ENCODE measurements at places on chromosomes 7 and 10.

- no peak for DNase-seq
Observed at GRCh38 chr10:86708068-86708782, 39.9 kb downstream of the LDB3 start.

DNA sequence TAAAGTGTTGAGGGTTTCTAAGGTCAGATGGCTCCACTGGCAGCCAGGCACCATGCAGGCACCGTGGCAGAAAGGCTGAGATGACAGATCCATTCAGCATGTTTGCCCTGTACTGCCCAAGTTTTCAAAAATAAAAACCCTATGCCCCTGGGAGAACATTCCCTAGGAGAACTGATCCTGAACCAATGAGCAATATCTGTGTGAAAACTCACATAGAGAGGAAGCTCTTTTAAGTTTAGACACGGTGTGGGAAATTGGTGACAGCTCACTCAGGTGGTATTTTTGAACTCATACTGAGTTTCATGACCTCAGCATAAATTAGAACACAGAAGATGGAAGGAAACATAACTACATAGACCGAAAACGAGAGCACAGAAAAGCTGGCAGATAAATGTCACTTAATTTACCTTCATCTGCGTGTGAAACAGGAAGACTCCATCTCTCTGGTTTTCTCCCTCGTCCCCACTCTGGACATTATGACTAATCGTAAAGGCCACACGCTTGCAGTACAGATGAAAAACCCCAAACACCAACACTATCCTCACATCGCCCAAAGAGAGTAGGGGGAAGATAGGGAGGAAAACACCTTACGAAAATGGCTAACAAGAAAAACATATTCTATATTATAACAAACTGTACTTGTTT, 127.8 kb downstream of the ICA1 start:
- DNase-seq = no peak

GRCh38 chr7:155461631-155462030, 3.7 kb downstream of the EN2 start:
- no peak for DNase-seq

GRCh38 chr7:50342616-50343114, 38.1 kb downstream of the IKZF1 start:
- DNase-seq = no peak

GRCh38 chr10:106716381-106716780, 448.1 kb downstream of the SORCS1 start:
- DNase-seq = no peak

- DNase-seq = peak; percentile 35
Observed at GRCh38 chr10:130301021-130301892, 165.1 kb downstream of the GLRX3 start.

- peak; percentile 40 for DNase-seq
Observed at GRCh38 chr7:153943457-153943856, 108.7 kb upstream of the DPP6 start.

- no peak for DNase-seq
Observed at GRCh38 chr7:101950450-101951119, 133.2 kb downstream of the CUX1 start.

DNA sequence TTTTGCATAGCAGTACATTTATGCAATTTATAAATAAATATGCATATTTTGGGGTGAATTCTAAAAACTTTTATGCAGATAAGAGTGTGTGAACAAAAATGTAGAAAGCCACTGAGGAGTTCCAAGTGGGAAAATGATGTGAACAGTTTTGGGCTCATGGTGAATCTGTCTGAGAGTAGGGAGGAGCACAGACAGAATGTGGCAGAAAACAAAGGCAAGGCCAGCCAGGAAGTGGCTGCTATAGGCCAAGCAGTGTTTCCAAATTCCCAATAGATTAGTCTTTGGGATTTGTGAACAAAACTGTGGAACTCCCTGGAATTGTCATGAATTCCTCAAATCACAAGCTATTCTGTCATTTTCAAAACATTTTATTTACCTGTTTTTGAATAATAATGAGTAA, 73.6 kb upstream of the AMPH start:
- no peak for DNase-seq

All from DMS153 (cell line).